GM23338 (cell line): ENCODE measurements at places on chromosomes 11 and 22. TPM values are rescaled to one million over a fixed set of nuclear protein-coding genes. Genes with fewer than 3 reads are reported as not detected.
A peak's percentile ranks its signal among the peaks of the same experiment; 100 is the strongest.

DNA sequence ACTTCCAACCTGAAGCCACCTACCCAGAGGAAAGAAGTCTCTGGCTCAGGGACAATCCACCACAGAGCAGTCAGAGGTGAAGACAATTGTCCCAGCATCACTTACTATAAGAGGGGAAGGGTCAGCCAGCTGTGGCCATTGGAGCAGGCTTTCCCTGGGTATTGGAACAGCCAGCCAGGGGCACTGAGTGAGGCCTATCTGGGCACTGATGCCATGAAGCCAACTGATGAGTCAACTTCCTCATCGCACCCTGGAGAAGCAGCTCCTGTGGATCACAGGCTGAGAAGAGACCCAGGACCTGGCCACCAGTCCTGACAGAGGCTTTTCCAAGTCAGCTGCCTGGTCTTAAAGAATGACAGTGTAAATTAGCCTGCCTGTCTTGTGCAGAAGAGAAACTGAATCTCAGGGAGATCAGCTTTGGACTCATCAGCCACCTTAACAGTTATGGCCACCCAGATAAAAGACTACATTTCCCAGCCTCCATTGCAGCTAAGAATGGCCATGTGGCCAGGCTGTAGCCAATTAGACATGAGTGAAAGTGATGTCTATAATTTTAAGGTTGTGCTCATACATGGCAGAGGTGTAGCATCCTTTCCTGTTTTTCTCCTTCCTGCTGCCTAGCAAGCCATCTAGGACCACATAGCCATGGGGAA is 19.0 kb downstream of the CHST1 start:
- H3K4me1 ChIP-seq: no peaks in the 10 kb centered on the region
- no peak overlapping the region for H3K4me3 ChIP-seq
- no peak overlapping the region for H3K27ac ChIP-seq
- H3K27me3 ChIP-seq: no peaks in the 10 kb centered on the region
- no peaks in the 10 kb centered on the region for H3K36me3 ChIP-seq
- peak; percentile 57 for DNase-seq

DNA sequence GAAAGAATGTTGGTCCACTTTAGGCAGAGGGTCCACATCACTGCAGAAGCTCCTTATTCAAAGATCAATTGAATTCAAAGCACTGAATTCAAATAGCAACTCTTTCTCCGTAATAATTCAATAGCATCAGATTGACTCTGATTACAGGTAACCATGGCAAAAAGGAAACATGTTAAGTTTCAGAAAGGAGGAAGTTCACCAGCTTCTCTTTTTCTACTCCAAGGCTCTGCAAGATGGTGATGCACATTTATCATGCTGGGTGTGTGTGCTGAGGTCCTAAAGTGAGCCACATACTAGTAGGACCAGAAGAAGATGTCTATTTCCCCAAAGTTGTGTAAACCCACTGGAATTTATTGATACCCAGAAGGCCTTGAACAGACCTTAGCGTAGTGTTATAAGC is 18.0 kb upstream of the DRD2 start:
- no peak overlapping the region for H3K4me3 ChIP-seq
- H3K27me3 ChIP-seq: no peaks in the 10 kb centered on the region
- no peaks in the 10 kb centered on the region for H3K36me3 ChIP-seq
- no peaks in the 10 kb centered on the region for H3K4me1 ChIP-seq

DNA sequence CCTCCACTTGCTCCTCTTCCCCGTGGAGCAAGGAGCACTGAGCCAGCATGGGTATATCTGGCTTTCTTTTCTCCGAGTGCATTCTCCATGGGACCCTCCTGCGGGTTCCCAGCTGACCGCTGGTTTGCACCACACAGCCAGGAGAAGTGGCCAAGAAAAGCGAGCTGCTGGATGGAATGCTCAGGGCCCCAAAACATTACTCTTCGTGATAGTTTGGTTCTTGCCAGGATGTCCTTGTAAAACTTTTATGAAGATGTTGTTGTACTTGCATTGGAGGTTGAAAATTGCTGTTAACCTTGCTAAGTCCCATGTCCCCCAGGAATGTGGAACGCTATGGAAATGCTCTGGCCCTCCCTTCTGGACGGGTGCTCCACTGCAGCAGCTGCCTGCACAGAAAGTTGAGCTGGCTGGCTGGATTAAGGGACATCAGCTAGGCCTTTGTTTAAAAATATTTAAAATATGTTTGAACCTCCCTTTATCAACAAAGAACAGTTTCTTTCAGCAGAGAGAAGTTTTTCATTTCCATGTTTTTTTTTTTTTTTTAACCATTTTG is 68.7 kb downstream of the ZNRF3 start:
- H3K36me3 ChIP-seq: no peaks in the 10 kb centered on the region; the same call in 1 of the 2 replicates
- peak; percentile 61 for DNase-seq

DNA sequence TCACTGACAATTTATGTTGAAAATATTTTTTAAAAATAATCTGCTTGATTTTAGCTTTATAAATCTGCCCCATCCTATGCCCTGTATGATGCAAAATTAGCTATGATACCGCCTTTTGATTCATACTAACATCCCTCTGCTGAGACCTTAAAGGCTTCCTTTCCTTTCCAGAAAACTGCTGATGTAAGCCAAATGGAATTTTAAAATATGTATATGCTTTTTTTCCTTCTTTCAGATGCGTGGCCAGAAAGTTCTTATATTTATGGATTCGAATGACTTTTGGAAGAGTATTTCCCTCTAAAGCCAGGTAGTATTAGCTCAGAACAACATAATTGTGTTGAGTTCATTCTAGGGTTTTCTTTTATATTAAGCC is 34.5 kb downstream of the SFI1 start:
- H3K4me1 ChIP-seq: no peaks in the 10 kb centered on the region
- H3K4me3 ChIP-seq: no peak overlapping the region
- H3K27me3 ChIP-seq: no peaks in the 10 kb centered on the region

DNA sequence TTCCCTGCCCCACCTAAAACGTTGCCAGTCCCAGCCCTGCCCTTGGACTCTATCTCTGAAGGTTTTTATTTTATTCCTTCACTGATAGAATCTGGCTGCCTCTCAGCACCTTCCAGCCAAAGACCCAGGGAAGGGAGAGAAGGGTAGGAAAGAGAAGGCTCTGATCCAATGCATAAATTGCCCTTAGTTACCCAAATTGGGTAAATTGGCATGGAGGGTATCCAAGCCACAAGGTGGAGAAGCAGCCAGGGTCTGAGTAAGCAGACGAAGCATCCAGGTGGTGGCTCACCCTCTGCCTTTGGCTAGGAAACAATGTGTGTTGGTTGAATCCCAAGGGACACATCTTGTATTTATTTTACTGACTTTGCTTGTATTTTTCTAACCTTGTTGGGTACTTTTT is 89.0 kb downstream of the FEZ1 start:
- no peaks in the 10 kb centered on the region for H3K36me3 ChIP-seq
- no peak overlapping the region for H3K4me3 ChIP-seq
- peaks cover 9% of the 10 kb centered on the region; the same call in 1 of the 2 replicates for H3K4me1 ChIP-seq
- no peak overlapping the region for H3K27ac ChIP-seq
- H3K27me3 ChIP-seq: no peaks in the 10 kb centered on the region

Gene NPAS4
- 0.35 and 0.97 TPM in 2 replicates for total RNA-seq
